Ecto neural progenitor cell (in vitro differentiated cells): ENCODE measurements at places on chromosomes 13 and 19.

DNA sequence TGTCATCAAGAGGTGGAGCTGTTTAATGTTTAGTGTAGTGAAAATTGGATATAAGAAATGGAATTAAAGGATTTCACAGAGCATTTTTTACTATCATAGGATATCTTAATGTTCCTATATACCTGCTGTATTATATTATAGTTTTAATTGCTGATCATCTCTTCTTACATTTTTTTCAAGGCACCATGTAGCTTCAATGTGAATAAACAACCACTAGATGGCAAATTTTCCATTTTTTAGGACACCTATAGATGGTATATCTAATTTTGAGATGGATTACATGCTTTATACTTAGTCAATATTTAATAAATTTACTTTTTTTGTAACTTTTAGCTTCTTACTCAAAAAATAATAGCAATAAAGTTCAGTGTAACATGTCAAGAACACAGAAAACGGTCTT lies 9.0 kb upstream of the ATXN8OS start:
- no peak for DNase-seq

- DNase-seq: no peak
These were observed 58.0 kb downstream of the ERCC5 start for GRCh38 chr13:102903659-102904407.

DNA sequence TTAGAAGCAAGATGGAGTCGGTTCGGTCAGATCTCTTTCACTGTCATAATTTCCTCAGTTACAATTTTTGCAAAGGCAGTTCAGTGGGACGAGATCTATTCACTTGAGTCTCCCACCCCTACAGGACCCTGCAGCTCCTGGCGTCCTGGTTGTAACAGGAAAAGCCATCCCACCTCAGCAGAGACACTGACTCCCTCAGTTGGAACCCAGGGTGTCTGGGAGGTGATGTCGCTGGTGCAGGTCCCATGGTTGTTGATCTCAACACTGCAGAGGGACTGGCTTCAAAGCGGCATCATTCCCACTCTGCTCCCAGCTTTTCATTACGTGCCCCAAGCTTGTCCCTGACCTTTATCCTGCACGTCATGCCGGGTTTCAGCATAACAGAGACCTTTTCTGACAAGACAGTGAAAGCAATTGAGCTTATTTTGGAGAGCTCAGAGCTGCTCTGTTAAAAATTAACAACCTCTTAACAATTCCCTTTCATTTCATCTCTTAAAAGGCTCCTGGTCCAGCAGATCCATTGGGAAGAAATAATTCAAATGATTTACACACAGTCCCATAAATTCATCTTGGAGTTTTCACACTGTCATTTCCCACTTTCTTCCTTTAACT lies 17.6 kb upstream of the COG3 start:
- no peak for DNase-seq

DNA sequence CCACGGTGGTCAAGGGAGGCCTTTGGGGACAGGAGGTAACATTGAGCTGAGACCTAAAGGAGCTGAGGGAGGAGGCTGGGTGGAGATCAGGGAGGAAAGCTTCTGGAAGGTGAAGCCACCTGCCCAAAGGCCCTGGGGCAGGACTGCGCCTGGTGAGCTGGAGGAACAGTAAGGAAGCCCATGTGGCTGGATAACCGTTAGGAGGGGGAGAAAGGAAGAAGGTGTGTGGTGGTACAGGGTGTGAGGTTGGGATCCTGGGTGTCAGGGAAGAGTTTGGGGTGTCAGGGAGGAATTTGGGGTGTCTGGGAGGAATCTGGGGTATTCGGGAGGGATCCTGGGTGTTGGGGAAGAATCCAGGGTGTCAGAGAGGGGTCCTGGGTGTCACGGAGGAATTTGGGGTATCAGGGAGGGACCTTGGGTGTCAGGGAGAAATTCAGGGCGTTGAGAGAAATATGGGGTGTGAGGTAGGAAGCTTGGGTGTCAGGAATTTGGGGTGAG lies 695 bp downstream of the TICAM1 start:
- no peak for DNase-seq

GRCh38 chr19:7326105-7326877 lies 22.4 kb upstream of the ARHGEF18 start:
- DNase-seq: no peak

- no peak for DNase-seq
These were observed at the start of gene KMT2B for GRCh38 chr19:35717665-35718344. Gene KMT2B (plus strand): TSS chr19:35718003. CDS start chr19:35718019, 16 bp downstream.

DNA sequence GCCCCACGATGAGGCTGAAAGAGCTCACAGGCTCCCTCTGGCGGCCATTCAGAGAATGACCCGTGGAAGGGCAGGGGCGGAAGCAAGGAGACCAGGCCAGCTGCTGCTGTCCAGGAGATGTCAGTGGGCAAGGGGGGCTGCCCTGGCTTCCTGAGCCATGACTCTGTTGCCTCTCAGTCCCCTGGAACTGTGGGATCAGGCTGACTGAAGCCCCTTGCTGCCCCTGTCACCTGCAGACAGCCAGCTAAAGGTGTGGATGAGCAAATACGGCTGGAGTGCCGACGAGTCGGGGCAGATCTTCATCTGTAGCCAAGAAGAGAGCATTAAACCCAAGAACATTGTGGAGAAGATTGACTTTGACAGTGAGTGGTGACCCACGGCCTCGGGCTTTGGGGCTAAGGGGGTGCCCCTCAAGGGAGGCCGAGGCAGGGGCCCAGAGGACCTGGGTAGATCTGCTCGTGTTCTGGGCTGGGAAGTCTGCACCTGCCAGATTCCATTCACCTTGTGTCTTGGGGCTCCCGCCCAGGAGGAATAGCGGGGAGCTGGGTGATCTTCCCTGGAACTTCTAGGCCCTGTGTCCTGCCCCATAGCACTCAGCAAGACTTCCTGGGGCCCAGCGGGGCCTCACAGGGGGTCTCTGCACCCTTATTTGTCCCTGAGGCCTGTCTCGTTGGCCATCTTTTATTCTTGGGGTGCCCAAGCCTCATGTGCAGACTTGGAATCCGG lies 12.5 kb upstream of the ACTN4 start:
- peak; percentile 83 for DNase-seq

DNA sequence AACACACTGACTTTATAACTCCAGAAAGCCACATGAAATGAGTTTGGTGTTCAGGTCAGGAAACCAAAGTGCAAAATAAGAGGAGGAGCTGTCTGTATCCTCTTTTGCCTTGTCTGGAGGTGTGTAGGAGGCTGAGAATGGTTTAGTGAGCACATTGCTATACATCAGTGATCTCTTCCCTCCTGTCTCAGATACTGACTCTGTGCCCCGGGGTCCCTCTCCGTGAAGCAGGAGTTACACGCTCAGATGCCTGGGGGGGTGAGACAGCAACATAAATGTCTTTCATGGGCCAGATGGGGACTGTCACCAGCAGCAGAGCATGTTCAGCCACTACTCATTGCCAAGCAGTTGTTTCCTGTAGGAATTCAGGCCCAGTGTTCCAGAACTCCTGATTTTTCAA lies 285.4 kb downstream of the ATP8A2 start:
- no peak for DNase-seq

- DNase-seq: no peak
These were observed 103.1 kb downstream of the TNFRSF19 start for GRCh38 chr13:23673354-23673753.
